ENCODE measurements at places on chromosomes 12 and 14.
A peak's percentile ranks its signal among the peaks of the same experiment; 100 is the strongest.

DNA sequence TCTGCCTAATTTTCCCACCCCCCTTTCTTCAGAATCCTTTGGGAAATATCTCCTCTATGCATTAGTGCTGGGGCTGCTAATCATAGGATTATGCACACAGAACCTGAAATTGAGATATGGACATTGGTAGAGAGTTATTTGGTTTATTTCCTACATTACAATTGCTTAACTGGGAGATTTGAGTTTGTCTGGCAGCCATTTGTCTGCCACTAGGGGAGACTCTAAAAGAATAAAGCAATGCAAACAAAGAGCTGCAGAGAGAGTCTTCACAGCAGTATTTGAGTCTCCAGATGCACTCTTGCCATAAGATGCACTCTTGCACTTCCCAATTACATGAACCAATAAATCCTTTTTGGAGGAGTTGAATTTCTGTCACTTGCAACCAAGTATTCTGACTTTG, 12.0 kb upstream of the PCNX4 start:
- DNase-seq, result peak; percentile 37

- no peak for DNase-seq
Observed at GRCh38 chr12:1937481-1938224, 19.2 kb upstream of the CACNA2D4 start.

- no peak for DNase-seq
Observed at GRCh38 chr12:128856035-128856790, 2.9 kb downstream of the GLT1D1 start.

DNA sequence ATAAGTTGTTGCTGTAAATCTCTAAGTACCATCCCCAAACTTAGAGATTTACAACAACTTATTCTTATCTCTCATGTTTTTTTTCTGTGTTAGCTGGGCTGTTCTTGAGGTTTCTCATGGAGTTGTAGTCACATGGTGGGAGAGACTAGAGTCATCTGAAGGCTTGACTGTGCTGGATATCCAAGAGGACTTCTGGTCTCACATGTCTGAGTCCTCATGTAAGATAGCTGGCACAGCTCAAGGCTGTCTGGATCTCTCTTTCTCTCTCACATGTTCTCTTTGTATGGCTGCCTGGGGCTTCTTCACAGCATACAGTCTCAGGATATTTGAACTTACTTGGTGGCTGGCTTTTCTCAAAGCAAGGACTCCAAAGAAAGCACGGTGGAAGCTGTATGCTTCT, 63.8 kb downstream of the DACT1 start:
- DNase-seq, result no peak

- DNase-seq, result peak; percentile 22
Observed at GRCh38 chr12:39990122-39991101, 115.5 kb downstream of the SLC2A13 start.

DNA sequence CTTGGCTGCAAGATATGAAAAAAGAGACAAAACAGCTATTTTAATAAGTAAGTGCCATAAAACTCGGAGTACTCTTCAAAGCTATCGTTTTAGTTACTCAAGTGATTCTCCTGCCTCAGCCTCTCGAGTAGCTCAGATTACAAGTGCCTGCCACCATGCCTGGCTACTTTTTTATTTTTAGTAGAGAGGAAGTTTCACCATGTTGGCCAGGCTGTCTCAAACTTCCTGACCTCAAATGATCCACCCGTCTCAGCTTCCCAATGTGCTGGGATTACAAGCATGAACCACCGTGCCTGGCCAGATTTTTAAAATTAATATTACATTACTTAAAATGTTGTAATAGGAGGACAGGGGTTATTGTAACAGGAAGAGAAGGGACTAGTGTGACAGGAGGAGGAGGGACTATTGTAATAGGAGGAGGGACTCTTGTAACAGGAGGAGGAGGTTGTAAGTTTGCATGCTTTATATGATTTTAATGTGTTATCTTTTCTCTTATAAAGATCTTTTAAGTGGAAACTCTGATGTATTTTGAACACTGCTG, 61.3 kb downstream of the KITLG start:
- DNase-seq, result no peak

DNA sequence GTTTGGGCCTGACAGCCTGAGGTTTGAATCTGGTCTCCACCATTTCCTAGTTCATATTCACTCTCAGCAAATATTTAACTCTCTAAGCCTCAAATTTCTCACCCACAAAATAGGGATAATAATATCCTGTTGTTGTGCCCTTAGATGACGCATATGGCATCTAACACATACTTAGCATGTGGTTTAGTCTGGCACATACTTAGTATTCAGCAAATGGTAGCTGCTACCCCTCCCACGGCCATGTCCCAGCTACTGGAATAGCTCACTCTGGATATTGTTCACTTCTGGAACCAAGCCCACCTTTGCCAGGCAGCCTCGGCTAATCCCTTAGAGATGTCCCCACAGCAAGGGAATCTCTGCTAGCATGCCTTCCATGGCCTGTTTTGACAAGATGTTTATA, 53.3 kb downstream of the BICD1 start:
- DNase-seq, result no peak

DNA sequence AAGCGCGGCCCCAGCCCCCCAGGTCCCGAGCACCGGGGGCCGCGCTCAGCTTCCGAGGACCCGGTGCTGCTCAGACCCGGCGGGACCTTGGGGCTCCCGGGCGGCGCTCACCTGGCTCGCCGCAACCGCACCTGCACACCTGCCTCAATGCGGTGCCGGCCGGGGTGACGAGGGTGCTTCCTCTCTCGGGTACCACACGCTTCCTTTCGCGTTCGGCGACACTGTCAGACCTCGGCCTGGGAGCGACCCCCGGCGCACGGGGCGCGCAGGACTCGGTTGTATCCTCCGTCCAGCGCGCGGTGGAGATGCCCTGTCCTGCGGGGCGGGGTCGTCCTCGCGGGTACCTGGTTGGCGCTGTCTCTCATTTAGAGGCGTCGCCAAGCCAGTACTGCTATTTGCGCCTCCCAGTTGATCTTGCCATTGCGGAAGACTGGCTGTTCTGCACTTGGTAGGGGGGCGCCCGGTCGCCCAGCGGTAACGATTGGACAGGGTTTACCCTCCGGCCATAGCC, 718 bp downstream of the PACS2 start:
- peak; percentile 66 for DNase-seq

- no peak for DNase-seq
Observed at GRCh38 chr12:128606051-128606450, 217.7 kb downstream of the SLC15A4 start.

- no peak for DNase-seq
Observed at GRCh38 chr14:102891111-102891510, 31.4 kb upstream of the AMN start.

- DNase-seq, result peak; percentile 11
Observed at GRCh38 chr12:123233505-123234308, 471 bp downstream of the MTRFR start.

DNA sequence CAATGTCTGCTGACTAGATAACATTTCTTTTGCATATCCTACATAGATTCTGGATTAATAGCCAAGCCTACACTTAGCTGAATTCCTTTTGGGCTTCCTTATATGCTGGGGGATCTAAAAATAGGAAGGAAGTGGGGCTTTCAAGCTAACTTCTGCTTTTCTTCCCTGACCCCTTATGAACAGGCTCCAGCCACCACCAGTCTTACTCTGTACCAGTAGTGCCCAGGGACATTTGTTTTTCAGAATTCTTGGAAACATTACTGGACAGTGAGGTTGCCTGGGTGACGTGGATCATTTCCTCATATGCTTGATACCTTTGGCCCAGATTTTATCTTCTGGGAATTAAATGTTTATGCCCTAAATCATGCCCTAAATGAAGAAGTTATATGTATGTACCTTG, 55.9 kb upstream of the SRRM4 start:
- no peak for DNase-seq

GRCh38 chr14:70789361-70789760, 20.0 kb downstream of the MAP3K9 start:
- no peak for DNase-seq

DNA sequence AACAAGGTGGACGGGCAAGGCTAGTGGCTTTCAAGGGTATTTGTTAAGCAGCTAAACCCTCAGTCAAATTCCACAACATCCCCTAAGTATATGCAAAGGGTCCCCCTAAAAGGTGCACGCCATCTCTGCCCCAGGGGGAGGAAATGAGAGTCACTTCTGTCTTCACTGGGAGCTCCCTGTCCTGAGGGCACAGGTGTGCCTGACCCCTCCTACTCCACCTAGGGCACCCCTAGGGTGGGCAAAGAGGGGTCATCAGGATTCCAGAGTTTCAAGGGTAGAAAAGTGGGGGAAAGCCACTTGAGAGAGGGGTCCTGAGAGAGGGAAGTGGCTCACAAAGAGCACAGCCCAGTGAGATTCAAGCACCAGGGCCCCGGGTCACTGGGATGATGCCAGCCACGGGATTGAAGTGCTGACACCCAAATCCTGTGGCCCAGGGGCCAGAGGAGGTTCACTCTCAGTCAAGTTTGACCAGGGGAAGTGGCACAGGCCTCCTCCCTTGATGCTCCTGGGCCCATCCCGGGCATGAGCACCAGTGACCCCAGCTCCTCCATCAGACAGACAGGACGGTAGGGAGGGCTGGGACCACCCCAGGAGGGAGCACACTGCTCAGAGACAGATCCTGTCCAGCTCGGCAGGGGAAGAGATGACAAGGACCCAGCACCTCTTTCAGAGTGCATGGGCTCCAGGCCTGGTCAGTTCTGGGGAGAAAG, 82.3 kb upstream of the BCL11B start:
- DNase-seq, result no peak

DNA sequence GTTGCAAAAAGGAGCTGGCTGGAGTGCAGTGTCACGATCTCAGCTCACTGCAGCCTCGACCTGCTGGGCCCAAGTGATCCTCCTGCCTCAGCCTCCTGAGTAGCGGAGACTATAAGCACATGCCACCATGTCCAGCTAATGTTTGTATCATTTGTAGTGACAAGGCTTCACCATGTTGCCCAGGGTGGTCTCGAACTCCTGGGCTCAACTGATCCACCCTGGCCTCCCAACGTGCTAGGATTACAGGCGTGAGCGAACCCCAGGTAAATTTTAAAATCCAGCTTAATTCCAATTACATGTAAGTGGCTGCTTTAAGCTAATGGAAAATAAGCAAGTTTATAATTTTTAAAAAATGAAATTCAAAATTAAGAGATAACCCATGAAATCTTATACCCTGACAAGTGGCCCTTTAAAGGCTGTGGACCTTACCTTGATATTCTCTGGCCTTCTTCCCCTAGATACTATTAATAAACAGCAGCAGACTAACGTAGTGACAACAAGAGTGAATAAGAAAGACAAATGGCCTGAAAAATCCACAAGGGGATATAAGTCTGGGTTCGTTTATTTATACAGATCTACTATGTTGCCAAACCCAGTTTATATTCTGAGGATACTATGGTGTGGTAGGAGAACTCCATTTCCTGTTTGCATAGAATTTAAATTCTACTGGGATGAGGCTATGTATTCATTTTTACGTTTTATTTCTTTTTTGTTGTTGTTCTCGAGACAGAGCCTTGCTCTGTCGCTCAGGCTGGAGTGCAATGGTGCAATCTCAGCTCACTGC, 25.6 kb upstream of the SLC2A3 start:
- no peak for DNase-seq

DNA sequence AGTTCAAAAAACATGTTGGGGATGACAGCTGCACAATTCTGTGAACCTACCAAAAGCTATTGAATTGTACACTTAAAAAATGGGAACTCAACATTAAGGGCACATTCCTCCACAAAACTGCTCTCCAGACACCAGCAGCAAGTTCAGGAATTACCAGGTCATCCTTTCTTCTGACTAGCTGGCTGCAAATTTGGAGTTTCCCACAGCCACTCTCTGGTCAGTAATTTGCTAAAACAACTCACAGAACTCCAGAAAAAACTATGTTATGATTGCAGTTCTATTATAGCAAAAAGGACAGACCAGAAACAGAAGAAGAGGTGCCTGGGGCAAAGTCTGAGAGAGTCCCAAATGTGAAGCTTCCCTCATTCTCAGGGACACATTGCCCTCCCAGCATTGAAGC, 20.1 kb upstream of the PLEKHD1 start:
- DNase-seq, result no peak

GRCh38 chr14:38524636-38525509, 269.0 kb upstream of the CLEC14A start:
- no peak for DNase-seq

DNA sequence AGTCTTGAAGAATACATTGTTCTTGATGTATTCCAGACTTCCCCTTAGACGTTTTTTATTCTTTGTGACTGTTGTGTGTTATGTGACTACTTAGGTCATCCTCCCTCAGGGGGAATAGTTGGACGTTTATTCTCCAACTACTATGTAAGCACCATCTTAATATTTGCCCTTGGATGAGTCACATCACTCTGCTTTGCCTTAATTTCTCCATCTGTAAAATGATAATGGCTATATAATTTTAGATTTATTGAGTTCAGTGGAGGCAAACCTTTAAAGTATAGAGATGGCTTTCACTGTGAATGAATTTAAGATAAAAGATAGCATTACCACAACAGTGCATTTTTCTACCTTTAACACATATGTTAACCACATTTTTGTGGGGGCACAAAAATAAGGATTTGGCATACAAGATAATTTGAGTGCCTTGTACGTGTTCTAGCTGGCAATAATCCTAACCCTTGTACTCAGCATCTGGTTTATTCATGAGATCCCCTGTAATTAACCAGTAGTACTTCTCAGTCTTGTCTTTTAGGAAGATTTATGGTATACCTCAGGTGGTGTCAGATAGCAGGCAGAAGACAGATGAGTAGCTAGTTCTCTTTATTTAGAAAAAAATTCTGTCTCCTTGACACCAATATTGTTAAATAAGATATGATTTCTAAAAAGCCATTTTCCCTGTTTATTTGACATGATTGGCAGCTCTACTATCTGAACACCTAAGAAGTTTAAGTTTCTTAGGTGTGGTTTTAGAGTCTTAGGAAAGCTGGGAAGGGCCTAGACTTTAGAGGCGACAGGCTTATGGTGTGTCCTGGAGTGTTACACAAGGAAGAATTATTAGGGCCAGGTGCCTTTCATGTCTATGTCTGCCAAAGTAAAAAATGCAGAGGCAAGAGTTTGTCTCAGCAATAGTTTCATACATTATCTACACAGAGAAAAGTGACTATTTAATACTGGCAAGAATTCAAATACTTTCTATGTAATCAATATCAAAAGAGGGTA, 152.3 kb downstream of the RAD51B start:
- no peak for DNase-seq

GRCh38 chr14:30426463-30426862, 132.5 kb upstream of the G2E3 start:
- DNase-seq, result no peak

GRCh38 chr12:59944177-59944576, 348.3 kb downstream of the SLC16A7 start:
- no peak for DNase-seq

DNA sequence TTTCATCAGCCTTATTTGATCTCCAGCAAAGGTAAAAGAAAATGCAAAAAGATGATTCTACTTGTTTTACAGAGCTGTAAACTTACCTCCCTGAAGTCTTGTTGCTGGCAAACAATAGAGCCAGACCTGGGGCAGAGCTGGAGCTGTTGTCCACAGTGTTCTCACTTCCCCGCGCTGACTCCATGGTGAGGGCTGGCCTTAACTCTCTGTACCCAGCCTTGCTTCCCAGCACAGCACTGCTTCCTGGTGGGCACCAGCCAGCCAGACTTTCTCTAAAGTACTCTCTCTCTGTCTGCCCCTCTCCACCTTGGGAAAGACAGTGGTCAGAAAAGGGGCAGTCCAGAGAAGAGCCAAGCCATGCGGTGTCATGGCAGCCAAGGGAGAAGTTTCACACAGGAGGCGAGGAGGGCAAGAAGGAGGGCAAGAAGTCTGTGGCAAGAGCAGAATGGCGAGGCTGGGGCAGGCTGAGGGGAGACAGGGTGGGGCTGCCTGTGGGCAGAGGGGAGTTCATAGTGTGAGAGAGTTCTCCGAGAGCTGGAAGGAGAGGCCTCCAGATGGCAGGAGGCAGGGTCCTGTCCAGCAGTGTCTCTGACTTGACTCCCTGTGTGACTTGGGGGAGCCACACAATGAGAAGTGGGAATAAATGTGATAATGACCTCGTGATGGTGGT, 9.3 kb downstream of the EVL start:
- no peak for DNase-seq
